ENCODE measurements at places on chromosomes 13 and 19. TPM values are rescaled to one million over a fixed set of nuclear protein-coding genes. Genes with fewer than 3 reads are reported as not detected.

GRCh38 chr13:113991191-113991669, 17.4 kb upstream of the C13orf46 start:
- H3K27ac ChIP-seq = no peak overlapping the region
- H3K4me3 ChIP-seq = no peak overlapping the region
- H3K27me3 ChIP-seq = no peaks in the 10 kb centered on the region
- no peaks in the 10 kb centered on the region for H3K4me1 ChIP-seq

RFX1 gene
- 11.8 TPM for total RNA-seq

COG3 gene
- total RNA-seq = 15.6 TPM

ZNF57 gene
- 7.6 TPM for total RNA-seq

GRCh38 chr13:35851356-35851755, 279.8 kb downstream of the DCLK1 start:
- H3K36me3 ChIP-seq = no peaks in the 10 kb centered on the region

- peak overlapping the region; percentile 94 for H3K4me3 ChIP-seq
- DNase-seq = peak; percentile 47
- peaks cover 8% of the 10 kb centered on the region for H3K4me1 ChIP-seq
- H3K27me3 ChIP-seq = no peaks in the 10 kb centered on the region
- H3K36me3 ChIP-seq = peaks cover 26% of the 10 kb centered on the region
Observed at GRCh38 chr13:36998624-36999041, 507 bp downstream of the ALG5 start.

FIZ1 gene
- total RNA-seq = 12.6 TPM

CEACAM8 gene
- total RNA-seq = not detected

TINCR gene
- total RNA-seq = 0.97 TPM

DNA sequence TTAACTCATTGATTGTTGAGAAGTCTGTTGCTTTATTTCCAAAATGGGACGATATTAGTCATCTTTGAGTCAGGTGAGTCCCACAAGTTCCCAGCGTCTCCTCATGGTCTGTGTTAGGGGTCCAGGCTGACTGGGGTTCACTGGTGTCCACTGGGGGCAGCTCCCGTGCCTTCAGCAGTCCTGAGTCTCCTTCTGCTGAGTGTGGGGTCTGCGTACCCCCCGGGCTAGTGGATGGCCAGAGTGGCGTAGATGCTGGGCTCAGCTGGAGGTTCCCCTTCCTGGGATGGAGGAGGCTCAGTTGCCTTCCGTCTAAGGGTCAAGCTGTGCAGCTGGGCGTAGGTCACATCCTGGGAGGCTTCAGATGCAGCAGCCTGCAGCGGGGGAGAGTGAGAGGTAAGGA, 5.9 kb downstream of the LILRB3 start:
- H3K36me3 ChIP-seq = no peaks in the 10 kb centered on the region
- no peak overlapping the region for H3K4me3 ChIP-seq
- no peaks in the 10 kb centered on the region for H3K27me3 ChIP-seq
- H3K4me1 ChIP-seq = no peaks in the 10 kb centered on the region

IRGQ gene
- total RNA-seq = 72.7 TPM

PLIN4 gene
- 0.70 TPM for total RNA-seq

GRCh38 chr13:49052813-49053212, 77.1 kb downstream of the FNDC3A start:
- no peak overlapping the region for H3K4me3 ChIP-seq
- H3K27ac ChIP-seq = no peak overlapping the region
- H3K36me3 ChIP-seq = no peaks in the 10 kb centered on the region
- no peak for DNase-seq
- H3K27me3 ChIP-seq = no peaks in the 10 kb centered on the region

- H3K4me3 ChIP-seq = no peak overlapping the region
- no peak for DNase-seq
- H3K4me1 ChIP-seq = no peaks in the 10 kb centered on the region
- no peak overlapping the region for H3K27ac ChIP-seq
- H3K27me3 ChIP-seq = no peaks in the 10 kb centered on the region
Observed at GRCh38 chr13:109945206-109945960, 159.0 kb upstream of the IRS2 start.

DNA sequence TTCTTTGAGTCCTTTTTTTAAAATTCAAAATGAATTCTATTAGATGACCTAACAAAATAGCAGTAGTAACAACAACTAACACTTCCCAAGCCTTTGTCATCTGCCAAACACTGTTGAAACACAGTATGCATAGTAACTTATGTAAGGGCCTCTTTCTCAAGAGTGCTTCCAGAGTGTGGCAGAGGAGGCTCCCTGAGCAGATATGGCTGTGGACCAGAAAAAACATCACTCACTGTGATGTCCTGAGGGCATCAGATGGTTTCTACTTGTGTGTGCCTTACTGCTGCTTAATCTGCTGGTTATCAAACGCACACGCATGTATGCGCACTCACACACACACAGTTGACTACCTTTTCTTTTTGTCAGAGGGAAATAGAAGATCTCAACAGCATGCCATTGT, 110.8 kb downstream of the DLEU7 start:
- H3K27ac ChIP-seq = no peak overlapping the region
- H3K4me1 ChIP-seq = no peaks in the 10 kb centered on the region
- H3K27me3 ChIP-seq = no peaks in the 10 kb centered on the region
- H3K4me3 ChIP-seq = no peak overlapping the region

- DNase-seq = no peak
- no peaks in the 10 kb centered on the region for H3K27me3 ChIP-seq
- H3K4me3 ChIP-seq = no peak overlapping the region
- H3K36me3 ChIP-seq = no peaks in the 10 kb centered on the region
- H3K27ac ChIP-seq = no peak overlapping the region
- H3K4me1 ChIP-seq = peaks cover 24% of the 10 kb centered on the region
Observed at GRCh38 chr13:39577838-39578491, 25.0 kb downstream of the LHFPL6 start.

GRCh38 chr13:75092143-75092542, 389.8 kb downstream of the TBC1D4 start:
- DNase-seq = no peak
- no peaks in the 10 kb centered on the region for H3K4me1 ChIP-seq
- H3K27me3 ChIP-seq = no peaks in the 10 kb centered on the region
- no peak overlapping the region for H3K27ac ChIP-seq
- H3K36me3 ChIP-seq = no peaks in the 10 kb centered on the region

DNA sequence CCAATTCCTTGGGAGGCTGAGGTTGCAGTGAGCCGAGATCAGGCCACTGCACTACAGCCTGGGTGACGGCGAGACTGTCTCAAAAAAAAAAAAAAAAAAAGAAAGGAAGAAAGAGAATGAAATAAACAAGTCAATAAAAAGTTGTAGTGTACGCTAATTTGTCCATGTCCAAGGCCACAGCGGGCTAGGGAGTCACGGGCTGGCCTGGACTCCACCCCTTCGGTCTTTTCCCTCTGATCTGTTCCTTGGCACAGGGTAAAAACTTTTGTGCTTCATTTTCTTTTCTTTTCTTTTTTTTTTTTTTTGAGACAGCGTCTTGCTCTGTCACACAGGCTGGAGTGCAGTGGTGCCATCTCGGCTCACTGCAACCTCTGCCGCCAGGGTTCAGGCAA, 19.4 kb upstream of the MKNK2 start:
- no peaks in the 10 kb centered on the region for H3K4me1 ChIP-seq
- H3K36me3 ChIP-seq = no peaks in the 10 kb centered on the region
- no peak overlapping the region for H3K27ac ChIP-seq

- H3K36me3 ChIP-seq = no peaks in the 10 kb centered on the region
- H3K27ac ChIP-seq = no peak overlapping the region
- no peak for DNase-seq
- no peaks in the 10 kb centered on the region for H3K4me1 ChIP-seq
- H3K27me3 ChIP-seq = no peaks in the 10 kb centered on the region
Observed at GRCh38 chr19:4267901-4268815, 10.9 kb upstream of the SHD start.

GJB2 gene
- total RNA-seq = not detected

GRCh38 chr19:55447421-55448174, 4.5 kb upstream of the SHISA7 start:
- H3K27ac ChIP-seq = no peak overlapping the region
- H3K4me1 ChIP-seq = peaks cover 3% of the 10 kb centered on the region
- DNase-seq = peak; percentile 62
- H3K4me3 ChIP-seq = no peak overlapping the region
- H3K27me3 ChIP-seq = peaks cover 89% of the 10 kb centered on the region
- no peaks in the 10 kb centered on the region for H3K36me3 ChIP-seq

DNA sequence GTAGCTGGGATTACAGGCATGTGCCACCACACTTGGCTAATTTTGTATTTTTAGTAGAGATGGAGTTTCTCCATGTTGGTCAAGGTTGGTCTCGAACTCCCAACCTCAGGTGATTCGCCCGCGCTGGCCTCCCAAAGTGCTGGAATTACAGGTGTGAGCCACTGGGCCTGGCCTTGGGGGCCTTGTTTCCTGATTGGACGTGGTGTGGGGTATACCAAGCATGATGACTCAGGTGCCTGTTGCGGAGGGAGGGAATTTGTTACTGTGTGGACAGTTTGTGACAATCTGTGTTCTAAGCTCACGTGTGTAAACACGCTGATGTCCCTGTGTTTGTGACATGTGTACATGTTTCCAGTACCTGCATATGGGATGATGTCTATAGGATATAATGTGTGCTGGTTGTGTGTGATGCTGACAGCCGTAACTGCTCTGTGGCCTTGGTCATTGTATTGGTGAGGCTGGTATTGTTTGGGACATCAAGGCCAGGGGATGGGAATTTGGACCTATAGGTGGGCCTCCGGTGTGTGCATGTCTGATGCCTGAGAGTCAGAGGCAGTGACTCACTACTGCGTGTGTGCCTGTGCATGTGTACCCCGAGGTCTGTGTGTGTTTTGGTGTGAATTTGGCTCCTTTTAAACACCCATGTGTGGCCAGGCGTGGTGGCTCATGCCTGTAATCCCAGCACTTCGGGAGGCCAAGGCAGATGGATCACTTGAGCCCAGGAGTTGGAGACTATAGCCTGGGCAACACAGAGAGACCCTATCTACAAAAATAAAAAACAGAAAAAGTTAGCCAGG, 1.6 kb upstream of the EGLN2 start:
- H3K27ac ChIP-seq = peak overlapping the region; percentile 94
- H3K4me1 ChIP-seq = peaks cover 21% of the 10 kb centered on the region
- no peak for DNase-seq
- H3K36me3 ChIP-seq = 0 out of 2 replicates have a peak, but pooled peaks cover 2% of the 10 kb centered on the region
- no peaks in the 10 kb centered on the region for H3K27me3 ChIP-seq

GRCh38 chr19:13195678-13196077, 45.5 kb downstream of the IER2 start:
- no peaks in the 10 kb centered on the region for H3K4me1 ChIP-seq
- H3K27me3 ChIP-seq = no peaks in the 10 kb centered on the region
- H3K4me3 ChIP-seq = no peak overlapping the region

- peaks cover 6% of the 10 kb centered on the region for H3K36me3 ChIP-seq
- no peaks in the 10 kb centered on the region for H3K4me1 ChIP-seq
- H3K4me3 ChIP-seq = no peak overlapping the region
- no peak overlapping the region for H3K27ac ChIP-seq
- H3K27me3 ChIP-seq = no peaks in the 10 kb centered on the region
- DNase-seq = no peak
Observed at GRCh38 chr19:33085570-33086128, 4.7 kb downstream of the GPATCH1 start.

- no peak for DNase-seq
- peaks cover 6% of the 10 kb centered on the region for H3K4me1 ChIP-seq
- no peaks in the 10 kb centered on the region for H3K36me3 ChIP-seq
Observed at GRCh38 chr13:25742220-25742619, 309.6 kb downstream of the SHISA2 start.

GAPDHS gene
- not detected for total RNA-seq

- no peak overlapping the region for H3K4me3 ChIP-seq
- peaks cover 11% of the 10 kb centered on the region for H3K4me1 ChIP-seq
- DNase-seq = no peak
- no peaks in the 10 kb centered on the region for H3K27me3 ChIP-seq
- H3K27ac ChIP-seq = no peak overlapping the region
Observed at GRCh38 chr13:94176561-94176960, 302.9 kb downstream of the DCT start.

DNA sequence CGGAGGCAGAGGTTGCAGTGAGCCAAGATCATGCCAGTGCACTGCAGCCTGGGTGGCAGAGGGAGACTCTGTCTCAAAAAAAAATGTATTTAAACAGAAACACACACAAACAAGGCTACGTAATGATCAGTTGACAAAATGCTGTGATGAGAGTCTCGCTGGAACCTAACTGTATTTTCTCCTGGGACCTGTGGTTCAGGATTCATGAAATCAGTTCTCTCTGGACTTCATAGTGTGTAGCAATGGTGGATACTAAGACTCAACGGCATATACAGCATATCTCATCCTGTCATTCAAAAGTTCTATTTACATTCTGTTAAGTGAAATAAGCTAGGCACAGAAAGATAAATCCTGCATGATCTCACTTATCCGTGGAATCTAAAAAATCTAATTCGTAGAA, 37.4 kb downstream of the CYP4F2 start:
- H3K36me3 ChIP-seq = no peaks in the 10 kb centered on the region
- no peak overlapping the region for H3K27ac ChIP-seq
- H3K4me3 ChIP-seq = no peak overlapping the region

DNA sequence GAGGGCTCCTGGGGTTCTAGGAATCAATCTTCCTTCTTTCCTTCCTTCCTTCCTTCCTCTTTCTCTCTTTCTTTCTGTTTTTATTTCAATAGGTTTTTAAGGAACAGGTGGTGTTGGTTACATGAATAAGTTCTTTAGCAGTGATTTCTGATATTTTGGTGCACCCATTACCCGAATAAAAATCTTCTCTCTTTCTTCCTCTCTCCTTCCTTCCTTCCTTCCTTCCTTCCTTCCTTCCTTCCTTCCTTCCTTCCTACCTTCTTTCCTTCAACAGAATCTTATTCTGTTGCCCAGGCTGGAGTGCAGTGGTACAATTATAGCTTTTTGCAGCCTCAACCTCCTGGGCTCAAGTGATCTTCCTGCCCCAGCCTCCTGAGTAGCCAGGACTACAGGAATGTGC, 16.0 kb upstream of the URI1 start:
- peaks cover 9% of the 10 kb centered on the region for H3K4me1 ChIP-seq
- H3K36me3 ChIP-seq = no peaks in the 10 kb centered on the region
- no peak overlapping the region for H3K27ac ChIP-seq
- H3K27me3 ChIP-seq = no peaks in the 10 kb centered on the region

GRCh38 chr13:114282041-114282670, 755 bp downstream of the UPF3A start:
- DNase-seq = peak; percentile 82
- H3K36me3 ChIP-seq = peaks cover 22% of the 10 kb centered on the region
- H3K27ac ChIP-seq = peak overlapping the region; percentile 97
- H3K4me3 ChIP-seq = peak overlapping the region; percentile 77
- peaks cover 10% of the 10 kb centered on the region for H3K4me1 ChIP-seq
- no peaks in the 10 kb centered on the region for H3K27me3 ChIP-seq

GRCh38 chr13:65508338-65508737, 1721.8 kb downstream of the PCDH9 start:
- no peaks in the 10 kb centered on the region for H3K36me3 ChIP-seq
- no peaks in the 10 kb centered on the region for H3K27me3 ChIP-seq
- H3K27ac ChIP-seq = no peak overlapping the region
- DNase-seq = no peak
- no peaks in the 10 kb centered on the region for H3K4me1 ChIP-seq
- H3K4me3 ChIP-seq = no peak overlapping the region

DNA sequence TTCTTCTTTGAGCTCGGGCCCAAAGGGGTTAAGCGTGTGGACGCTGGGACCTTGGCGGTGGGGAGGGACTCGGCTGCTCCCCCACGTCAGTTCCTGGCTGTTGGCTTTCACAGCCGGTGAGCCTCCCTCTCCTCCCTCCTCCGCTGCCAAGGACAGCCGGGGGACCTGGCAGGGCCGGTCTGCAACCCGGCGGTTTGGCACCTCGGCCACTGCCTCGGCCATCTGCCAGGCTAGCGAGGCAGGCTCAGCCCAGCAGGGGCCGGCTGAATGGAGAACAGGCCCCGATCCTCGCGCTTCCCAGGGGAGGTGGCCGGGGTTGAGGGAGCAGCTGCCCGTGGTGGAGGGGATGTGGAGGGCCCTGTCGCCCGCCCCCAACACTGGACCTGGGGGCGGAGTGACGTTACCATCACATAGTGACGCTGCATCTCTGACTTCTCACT, 5.0 kb downstream of the TLE5 start:
- no peak overlapping the region for H3K27ac ChIP-seq
- no peaks in the 10 kb centered on the region for H3K27me3 ChIP-seq
- no peak overlapping the region for H3K4me3 ChIP-seq
- H3K4me1 ChIP-seq = peaks cover 47% of the 10 kb centered on the region
- DNase-seq = no peak
- peaks cover 6% of the 10 kb centered on the region for H3K36me3 ChIP-seq

CYP4F12 gene
- total RNA-seq = not detected

MCF2L gene
- 22.9 TPM for total RNA-seq
